ENCODE measurements at places on chromosomes 2 and 18.

DNA sequence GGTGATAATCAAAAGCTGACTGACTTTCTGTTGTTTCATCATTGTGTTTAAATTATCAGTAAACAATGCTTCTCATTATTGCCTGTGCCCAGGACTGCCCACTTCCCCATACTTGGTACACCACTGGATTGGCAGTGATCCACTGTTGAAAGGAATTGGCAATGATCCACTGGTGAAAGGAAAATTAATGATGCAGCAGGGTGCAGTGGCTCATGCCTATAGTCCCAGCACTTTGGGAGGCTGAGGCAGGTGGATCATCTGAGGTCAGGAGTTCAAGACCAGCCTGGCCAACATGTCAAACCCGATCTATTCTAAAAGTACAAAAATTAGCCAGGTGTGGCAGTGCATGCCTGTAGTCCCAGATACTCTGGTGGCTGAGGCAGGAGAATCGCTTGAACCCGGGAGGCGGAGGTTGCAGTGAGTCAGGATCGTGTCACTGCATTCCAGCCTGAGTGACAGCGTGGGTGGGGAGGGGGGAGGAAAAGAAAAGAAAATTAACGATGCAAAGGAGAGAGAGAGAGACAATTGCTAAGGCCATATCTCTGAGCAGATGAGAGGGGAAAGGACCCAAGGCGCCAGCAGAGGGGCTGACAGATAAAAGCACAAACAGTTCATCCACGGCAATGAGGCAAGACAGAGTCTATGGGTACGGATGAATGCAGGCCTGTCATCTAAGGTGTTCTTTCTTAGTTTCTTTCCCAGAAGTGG is 10.2 kb upstream of the GTF2A1L start:
- no peak for DNase-seq

DNA sequence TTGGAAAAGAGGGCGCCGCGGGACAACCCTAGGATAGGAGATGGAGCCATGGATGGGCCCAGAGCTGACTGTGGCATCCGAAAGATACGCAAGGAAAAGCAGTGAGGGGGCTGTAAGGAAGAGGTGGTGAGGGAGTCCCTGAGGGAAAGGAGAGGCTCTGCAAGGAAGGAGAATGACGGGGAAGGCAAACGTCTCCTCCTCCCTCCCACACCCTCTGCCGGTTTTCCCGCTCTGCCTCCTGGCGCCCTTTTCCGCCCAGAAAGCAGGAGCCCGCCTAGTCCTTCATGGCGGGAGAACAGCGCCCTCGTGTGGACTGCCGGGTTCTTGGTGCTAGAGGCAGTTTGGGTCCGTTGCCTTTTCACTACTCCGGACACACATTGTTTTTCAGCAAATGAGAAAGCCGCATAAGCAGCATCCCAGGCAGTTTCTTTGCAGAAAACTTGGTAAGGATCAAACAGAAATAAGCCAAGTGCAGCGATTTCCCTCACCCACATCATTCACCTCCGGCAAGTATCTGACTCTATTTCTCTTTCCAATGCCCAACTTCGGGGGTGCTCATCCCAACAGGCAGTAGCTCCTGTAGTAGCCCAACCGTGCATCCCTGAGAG is 200.4 kb downstream of the INO80D start:
- peak; percentile 55 for DNase-seq

DNA sequence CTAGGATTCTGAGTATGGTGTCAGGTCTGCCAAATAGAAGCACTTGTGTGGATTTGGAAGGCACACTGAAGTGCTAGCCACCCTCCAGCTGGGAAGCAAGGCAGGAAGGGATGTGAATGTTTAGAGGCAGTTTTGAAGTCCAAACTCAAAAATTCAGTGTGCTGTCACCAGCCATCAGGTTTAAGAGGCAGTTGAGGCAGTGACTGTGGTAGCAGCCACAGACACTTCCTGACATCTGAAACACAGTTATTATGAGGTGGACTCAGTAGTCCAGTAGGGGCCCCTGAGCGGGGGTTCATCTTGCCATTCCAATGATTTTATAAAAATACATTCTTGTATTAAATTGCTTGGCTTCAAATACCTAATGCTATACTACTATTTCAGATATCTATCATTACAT is 13.4 kb upstream of the DOCK10 start:
- DNase-seq = no peak

GRCh38 chr18:63005306-63005705 is 290.0 kb downstream of the PHLPP1 start:
- DNase-seq = no peak

Measured in upper lobe of left lung (tissue), 6 donors.